ENCODE measurements at places on chromosomes 4 and X.

- DNase-seq: no peak
These were observed 253.2 kb downstream of the PDHA2 start for GRCh38 chr4:96093057-96093456.

DNA sequence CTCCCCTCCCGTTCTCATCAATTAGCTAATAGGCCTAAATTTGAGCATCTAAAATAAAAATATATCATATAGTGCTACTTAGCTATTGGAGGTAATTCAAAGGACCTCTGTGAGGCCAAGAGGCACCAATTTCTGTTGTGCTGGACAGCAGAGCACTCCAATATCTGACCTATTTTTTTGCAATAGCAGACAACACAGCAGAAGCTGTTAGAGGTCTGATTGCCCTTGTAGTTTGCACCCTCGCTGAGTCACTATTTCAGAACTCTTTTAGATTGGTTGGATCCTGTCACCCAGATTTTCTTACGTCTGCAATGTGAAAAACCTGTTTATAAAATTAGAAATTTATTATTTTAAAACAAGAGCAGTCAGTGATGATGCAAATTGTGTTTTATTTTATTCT, 184.1 kb downstream of the CEP135 start:
- DNase-seq: no peak

DNA sequence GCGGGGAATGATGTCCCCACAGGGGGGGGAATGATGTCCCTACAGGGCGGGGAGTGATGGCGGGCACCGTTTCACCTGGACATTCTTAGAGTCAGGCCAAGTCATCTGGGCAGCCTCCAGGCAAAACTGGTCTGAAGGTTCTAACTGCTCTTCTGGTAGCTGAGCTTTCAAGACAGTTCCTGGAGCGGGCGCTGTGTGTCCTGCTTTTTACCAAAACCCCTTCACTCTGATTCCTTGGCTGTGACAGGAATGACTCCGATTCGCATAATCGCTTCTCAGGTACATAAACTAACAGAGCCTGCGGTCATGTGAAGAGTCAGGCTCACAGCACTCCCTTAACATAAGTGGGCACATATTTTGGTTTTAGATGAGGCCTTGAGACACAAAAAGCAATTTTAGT, 836.0 kb downstream of the TRIML1 start:
- DNase-seq: no peak

GRCh38 chr4:181877329-181877848, 365.8 kb upstream of the TENM3 start:
- no peak for DNase-seq

DNA sequence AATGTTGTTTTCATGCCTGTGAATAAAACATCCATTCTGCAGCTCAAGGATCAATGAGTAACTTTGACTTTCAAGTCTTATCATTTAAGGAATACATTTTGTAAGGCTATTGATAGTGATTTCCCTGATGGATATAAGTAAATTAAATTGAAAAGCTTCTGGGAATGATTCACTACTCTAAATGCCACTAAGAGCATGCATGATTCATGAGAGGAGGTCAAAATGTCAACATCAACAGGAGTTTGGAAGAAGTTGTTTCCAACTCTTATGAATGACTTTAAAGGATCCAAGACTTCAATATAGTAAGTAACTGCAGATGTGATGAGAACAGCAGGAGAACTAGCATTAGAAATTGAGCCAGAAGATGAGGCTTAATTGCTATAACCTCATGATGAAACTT, 1487.3 kb downstream of the PCDH7 start:
- no peak for DNase-seq

GRCh38 chr4:1385373-1386340, 20.6 kb downstream of the NKX1-1 start:
- no peak for DNase-seq

DNA sequence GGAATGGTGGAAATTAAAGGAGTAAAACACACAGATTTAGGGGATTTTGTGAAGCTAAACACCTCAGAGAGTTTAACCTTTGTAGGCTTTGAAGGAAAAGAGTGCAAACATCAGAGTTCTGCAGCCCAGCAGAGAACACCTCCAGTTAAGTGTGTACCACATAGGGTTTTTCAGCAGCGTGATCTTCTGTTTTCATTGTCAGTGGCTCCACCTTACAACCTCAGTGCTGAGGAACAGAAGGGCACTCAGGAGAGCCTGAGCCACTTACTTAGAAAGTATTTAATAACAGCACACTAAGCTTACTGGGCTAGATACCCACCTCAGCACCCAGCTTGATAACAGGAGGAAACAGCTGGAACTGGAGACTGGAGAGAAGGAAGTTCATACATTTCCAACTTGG, 2.0 kb upstream of the FBXW7 start:
- no peak for DNase-seq

DNA sequence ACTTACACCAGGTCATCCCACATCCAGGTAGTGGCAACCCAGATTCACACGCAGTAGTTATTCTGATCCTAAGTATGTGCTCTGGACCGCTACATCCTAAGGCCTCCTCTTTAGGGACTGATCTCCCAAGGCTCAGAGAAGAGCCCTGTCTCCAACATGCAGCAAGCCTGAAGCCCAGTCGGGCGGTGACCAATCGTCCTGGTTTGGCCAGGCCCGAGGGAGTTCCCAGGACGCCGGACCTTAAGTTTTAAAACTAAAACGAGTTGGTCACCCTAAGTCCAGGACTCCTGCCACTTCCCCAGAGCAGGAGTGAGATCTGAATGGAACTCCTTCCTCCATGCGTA, 385 bp downstream of the LYAR start:
- no peak for DNase-seq
